Activated CD4-positive, alpha-beta T cell treated with anti-CD3 and anti-CD28 coated beads, Interleukin-2, amount 10 ng/mL, durations not matched to agents 24 days and 14 days (primary cell): ENCODE measurements at places on chromosomes 5 and 9. TPM values are rescaled to one million over a fixed set of nuclear protein-coding genes. Genes with fewer than 3 reads are reported as not detected.

GRCh38 chr5:101306391-101307137 is 403.5 kb upstream of the ST8SIA4 start:
- no peak for DNase-seq

- DNase-seq, result no peak
Measured at GRCh38 chr5:32574540-32575175, 10.7 kb upstream of the SUB1 start.

- DNase-seq, result no peak
Measured at GRCh38 chr9:73129941-73130685, 21.6 kb upstream of the ANXA1 start.

GRCh38 chr5:179801304-179802206 is 5.1 kb downstream of the MGAT4B start:
- peak; percentile 95 for DNase-seq

GRCh38 chr9:87464110-87464991 is 33.3 kb upstream of the DAPK1 start:
- peak; percentile 58 for DNase-seq

GRCh38 chr9:123680352-123680751 is 249.6 kb downstream of the DENND1A start:
- DNase-seq, result no peak

- no peak for DNase-seq
Measured at GRCh38 chr9:36441966-36442365, 41.9 kb upstream of the RNF38 start.

DNA sequence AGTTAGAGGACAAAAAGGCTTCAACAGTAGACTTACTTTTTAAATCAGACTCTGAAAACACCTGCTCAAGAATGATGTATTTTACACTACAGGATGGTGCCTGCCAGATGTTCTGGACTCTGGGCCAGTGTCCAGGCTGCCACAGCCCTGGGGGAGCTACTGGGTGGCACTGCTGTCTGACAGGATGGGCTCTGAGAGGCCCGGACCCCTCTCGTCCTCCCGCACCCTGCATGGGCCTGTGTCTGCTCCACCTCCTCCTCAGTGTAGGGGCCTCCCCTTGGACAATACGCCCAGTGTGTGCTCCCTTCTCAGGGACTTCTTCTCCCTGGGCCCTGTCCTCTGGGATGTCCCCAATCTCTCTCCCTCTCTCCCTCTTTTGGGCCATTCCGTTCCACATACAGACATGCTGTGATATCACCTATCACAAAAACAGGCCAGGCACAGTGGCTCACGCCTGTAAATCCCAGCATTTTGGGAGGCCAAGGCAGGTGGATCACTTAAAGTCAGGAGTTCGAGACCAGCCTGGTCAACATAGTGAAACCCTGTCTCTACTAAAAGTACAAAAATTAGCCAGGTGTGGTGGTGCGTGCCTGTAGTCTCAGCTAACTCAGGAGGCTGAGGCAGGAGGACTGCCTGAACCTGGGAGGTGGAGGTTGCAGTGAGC is 23.4 kb downstream of the GFPT2 start:
- no peak for DNase-seq

The DAB2IP gene
- total RNA-seq, result not detected in 2 replicates

The PCDHGA1 gene
- 0.07 and 0.09 TPM in 2 replicates for total RNA-seq

The TXNDC8 gene
- not detected in 2 replicates for total RNA-seq

DNA sequence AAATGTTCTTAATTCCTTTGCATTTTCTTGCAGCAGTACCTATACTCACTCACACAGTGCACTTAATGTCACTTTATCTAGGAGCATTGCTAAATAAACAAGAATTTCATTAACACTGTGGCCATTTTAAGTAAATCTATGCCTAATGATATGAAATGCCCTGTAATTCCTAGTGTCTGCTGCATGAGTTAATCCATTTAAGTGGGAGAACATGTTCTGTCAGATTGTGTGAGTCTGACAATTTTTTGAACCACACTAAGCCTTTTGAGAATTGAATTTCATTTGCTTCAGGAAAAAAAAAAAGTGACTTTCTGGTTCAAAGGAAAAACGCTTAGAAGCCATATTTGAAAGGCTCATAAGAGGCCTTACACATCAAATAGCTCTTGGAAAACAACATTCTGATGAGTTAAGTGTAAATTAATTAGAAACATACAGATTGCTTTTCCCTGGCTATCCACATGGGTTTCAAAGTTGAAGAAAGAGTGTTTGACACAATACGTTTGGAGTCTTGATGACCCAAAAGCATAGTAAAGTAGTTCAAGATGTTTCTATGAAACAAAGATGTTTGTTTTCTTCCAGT is 446.7 kb upstream of the GRAMD2B start:
- no peak for DNase-seq
